ENCODE measurements at places on chromosomes 5 and 9. TPM values are rescaled to one million over a fixed set of nuclear protein-coding genes. Genes with fewer than 3 reads are reported as not detected.

Gene ANKRD55
- total RNA-seq, result 0.11 TPM

Gene MELK
- 59.1 TPM for total RNA-seq

Gene FCN2
- not detected for total RNA-seq

Gene CCNJL
- 1.1 TPM for total RNA-seq

Gene IL17B
- 0.32 TPM for total RNA-seq

Gene PDE6A
- total RNA-seq, result not detected

Gene PCDHGB7
- 0.07 TPM for total RNA-seq

Gene PCDHA11
- 0.07 TPM for total RNA-seq

Gene PDGFRB
- 4.0 TPM for total RNA-seq

Gene ANKRD34B
- total RNA-seq, result 0.06 TPM

Gene LYSMD3
- 22.2 TPM for total RNA-seq

Gene C7
- total RNA-seq, result 3.5 TPM

Gene HAPLN1
- not detected for total RNA-seq

DNA sequence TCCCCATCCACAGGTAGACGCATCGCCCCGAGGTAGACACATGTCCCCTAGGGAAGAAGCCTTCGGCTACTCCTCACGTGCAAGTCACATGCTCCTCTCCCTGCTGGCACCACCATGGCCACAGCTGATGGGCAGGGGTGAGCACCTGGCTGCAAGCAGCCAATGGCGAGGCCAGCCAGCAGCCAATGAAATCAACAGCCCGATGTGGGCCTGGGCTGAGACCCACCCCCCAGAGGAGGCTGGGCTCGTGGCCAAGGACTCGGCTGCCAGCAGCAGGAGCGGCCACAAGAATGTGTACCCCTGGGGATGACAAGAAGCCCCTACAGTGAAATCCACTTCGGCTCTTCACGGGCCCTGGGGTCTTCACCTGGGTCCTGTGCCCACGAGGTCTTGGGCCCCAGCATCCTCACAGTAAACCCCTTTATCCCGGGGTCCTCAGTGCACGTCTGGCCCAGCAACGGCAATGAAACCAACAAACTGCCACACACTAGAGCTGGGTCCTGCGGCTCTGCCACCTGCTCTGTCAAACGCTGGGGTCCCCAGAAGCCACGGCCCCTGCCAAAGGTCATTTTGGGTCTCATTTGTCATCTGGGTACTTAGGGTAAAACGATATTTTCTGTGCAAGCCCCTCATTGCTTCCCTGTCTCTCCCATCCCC, 22.1 kb upstream of the PTGES start:
- no peaks in the 10 kb centered on the region for H3K36me3 ChIP-seq
- DNase-seq, result no peak
- H3K27me3 ChIP-seq, result no peaks in the 10 kb centered on the region
- H3K4me1 ChIP-seq, result peaks cover 25% of the 10 kb centered on the region
- H3K4me3 ChIP-seq, result no peak overlapping the region
- H3K27ac ChIP-seq, result no peak overlapping the region

DNA sequence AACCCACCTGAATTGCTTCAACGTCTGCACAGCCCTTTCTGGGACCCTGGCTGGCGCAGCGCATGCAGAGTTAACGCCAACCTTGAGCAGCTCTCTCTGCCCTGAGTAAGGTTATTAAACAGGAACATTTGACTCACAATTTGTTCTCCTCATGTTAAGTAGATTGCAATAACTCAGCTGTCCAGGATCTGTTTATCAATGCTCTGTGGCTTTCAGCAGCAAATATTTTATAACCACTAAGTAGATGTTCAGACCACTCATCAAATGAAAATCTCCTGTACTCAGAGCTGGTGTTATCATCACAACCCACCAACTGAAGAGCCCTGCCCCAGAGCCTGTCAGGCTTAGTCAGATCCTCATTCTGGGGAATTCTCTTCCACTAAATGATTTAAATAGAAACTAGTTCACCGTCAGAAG, 403.0 kb downstream of the ZNF608 start:
- no peaks in the 10 kb centered on the region for H3K36me3 ChIP-seq
- DNase-seq, result no peak
- no peaks in the 10 kb centered on the region for H3K4me1 ChIP-seq
- no peak overlapping the region for H3K27ac ChIP-seq
- H3K4me3 ChIP-seq, result no peak overlapping the region

GRCh38 chr5:132526974-132527564, 16.3 kb downstream of the IL5 start:
- H3K27me3 ChIP-seq, result no peaks in the 10 kb centered on the region
- peak; percentile 8 for DNase-seq
- no peaks in the 10 kb centered on the region for H3K36me3 ChIP-seq

- H3K27ac ChIP-seq, result no peak overlapping the region
- no peaks in the 10 kb centered on the region for H3K36me3 ChIP-seq
- peaks cover 3% of the 10 kb centered on the region for H3K27me3 ChIP-seq
- DNase-seq, result peak; percentile 36
These were observed 18.2 kb upstream of the WDR38 start for GRCh38 chr9:124835026-124835557.

- peaks cover 18% of the 10 kb centered on the region for H3K36me3 ChIP-seq
- no peaks in the 10 kb centered on the region for H3K27me3 ChIP-seq
- no peak for DNase-seq
- no peak overlapping the region for H3K27ac ChIP-seq
- H3K4me3 ChIP-seq, result no peak overlapping the region
These were observed 23.7 kb downstream of the MAN2A1 start for GRCh38 chr5:109713453-109713852.

- H3K4me1 ChIP-seq, result no peaks in the 10 kb centered on the region
- no peak overlapping the region for H3K4me3 ChIP-seq
- no peak overlapping the region for H3K27ac ChIP-seq
- no peaks in the 10 kb centered on the region for H3K27me3 ChIP-seq
These were observed 273.4 kb downstream of the CDK5RAP2 start for GRCh38 chr9:120306561-120306960.

DNA sequence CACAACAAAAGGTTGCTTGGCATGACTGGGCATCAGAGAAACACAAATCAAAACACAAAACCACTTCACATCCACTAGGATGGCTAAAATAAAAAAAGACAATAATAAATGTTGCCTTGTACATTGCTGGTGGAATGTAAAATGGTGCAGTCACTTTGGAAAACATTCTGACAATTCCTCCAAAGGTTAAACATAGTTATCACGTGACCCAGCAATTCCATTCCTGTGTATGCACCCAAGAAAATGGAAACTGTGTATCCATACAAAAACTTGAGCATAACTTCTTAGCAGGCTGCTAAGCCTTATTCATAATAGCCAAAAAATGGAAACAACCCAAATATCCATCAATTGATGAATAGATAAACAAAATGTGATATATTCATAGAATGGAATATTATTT, 10.2 kb upstream of the SLC46A2 start:
- no peak for DNase-seq
- H3K4me3 ChIP-seq, result no peak overlapping the region
- H3K36me3 ChIP-seq, result no peaks in the 10 kb centered on the region
- H3K4me1 ChIP-seq, result peaks cover 38% of the 10 kb centered on the region

GRCh38 chr5:43837091-43837490, 234.1 kb downstream of the NNT start:
- H3K4me1 ChIP-seq, result no peaks in the 10 kb centered on the region
- no peaks in the 10 kb centered on the region for H3K36me3 ChIP-seq
- H3K4me3 ChIP-seq, result no peak overlapping the region
- H3K27me3 ChIP-seq, result no peaks in the 10 kb centered on the region
- no peak overlapping the region for H3K27ac ChIP-seq

GRCh38 chr5:139910036-139910435, 114.4 kb downstream of the PSD2 start:
- no peak for DNase-seq
- no peaks in the 10 kb centered on the region for H3K36me3 ChIP-seq
- H3K27me3 ChIP-seq, result peaks cover 22% of the 10 kb centered on the region
- H3K4me3 ChIP-seq, result no peak overlapping the region

DNA sequence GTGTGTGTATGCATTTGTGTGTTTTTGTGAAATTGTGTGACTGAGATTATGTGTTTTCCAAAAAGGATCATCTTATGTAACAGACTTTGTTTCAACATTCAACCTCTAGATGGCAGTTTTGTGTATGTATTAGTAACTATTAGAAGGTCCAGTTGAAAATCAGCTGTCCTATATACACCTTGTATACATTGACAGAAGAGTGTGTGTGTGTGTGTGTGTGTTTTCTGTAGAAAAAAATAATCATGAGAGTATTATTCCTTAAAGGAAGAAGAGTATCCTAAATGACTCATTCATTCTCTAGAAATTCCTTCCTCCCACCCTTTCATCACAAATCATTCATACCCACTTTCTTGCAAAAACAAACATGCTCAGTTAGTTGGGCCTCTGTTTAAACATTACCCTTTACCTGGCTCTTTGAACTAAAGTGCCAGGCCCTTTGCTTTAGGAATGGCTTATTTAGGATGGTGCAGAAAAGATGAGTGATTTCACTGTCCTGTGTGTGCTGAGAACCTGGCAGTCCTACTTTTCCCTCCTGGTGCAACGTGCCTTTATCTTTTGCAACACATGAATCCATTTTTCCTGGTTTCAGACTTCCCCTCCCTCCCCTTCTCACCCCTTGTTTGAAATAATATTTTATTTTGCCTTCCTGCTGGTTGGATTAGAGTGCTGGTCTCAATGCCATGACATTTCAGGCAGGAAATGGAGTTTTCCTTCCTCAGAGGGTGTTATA, 152.2 kb downstream of the ARHGAP26 start:
- H3K4me1 ChIP-seq, result peaks cover 37% of the 10 kb centered on the region
- H3K36me3 ChIP-seq, result peaks cover 2% of the 10 kb centered on the region
- DNase-seq, result peak; percentile 95
- H3K27ac ChIP-seq, result peak overlapping the region; percentile 66
- no peak overlapping the region for H3K4me3 ChIP-seq

DNA sequence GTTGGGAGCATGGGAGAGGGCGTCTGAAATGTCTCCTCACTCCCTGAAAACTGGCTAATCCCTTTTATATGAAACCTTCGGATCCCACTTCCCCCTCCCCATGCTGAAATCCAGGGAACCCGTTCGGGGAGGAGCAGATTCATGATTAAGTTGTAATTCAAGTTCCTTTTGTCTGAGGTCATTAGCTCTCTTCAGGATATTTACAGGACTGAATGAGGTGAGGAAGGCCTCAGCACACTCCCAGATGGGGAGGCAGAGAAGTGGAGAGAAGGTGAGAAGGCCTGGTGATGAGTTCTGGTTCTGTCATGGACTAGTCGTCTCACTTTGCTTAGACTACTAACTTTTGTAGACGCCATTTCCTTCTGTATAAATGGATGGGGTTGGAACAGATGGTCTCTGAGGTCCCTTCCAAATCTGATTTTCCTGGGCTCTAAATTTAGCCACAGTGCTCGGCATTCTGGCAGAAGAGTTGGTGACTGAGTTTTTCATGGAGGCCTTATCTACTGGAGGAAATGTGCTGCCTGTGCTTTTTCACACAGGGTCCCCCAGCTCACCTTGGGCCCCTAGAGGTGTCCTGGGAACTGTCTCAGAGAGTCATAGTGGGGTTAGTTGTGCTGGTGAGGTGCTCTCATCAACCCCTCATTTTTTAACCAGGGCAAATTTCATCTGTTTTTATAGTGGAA, 62.3 kb downstream of the PRDM6 start:
- H3K27ac ChIP-seq, result no peak overlapping the region
- DNase-seq, result no peak
- no peaks in the 10 kb centered on the region for H3K4me1 ChIP-seq

DNA sequence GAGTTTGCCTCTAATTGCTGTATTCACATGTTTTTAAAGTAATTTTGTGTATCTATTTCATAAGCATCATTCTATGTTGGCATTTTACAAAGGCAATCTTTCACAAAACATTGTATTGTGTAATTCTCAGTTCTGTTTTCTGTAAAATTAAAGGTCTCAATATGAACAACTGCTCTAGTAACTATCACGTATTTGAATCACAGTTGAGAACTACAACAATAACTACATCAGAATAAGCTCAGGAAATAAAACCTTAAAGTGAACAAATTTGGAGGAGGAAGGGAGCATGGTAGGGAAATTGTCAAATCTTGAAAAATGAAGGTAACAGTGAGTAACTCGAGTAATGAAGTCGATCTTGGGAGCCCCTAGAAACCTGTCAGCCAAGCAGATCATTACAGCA, 22.5 kb upstream of the CAMK4 start:
- H3K27me3 ChIP-seq, result no peaks in the 10 kb centered on the region
- peaks cover 4% of the 10 kb centered on the region for H3K4me1 ChIP-seq
- no peak for DNase-seq
- H3K36me3 ChIP-seq, result no peaks in the 10 kb centered on the region
- no peak overlapping the region for H3K27ac ChIP-seq

GRCh38 chr9:18604767-18605730, 131.1 kb downstream of the ADAMTSL1 start:
- H3K36me3 ChIP-seq, result no peaks in the 10 kb centered on the region
- H3K4me3 ChIP-seq, result no peak overlapping the region
- no peaks in the 10 kb centered on the region for H3K4me1 ChIP-seq
- no peak overlapping the region for H3K27ac ChIP-seq
- no peak for DNase-seq

GRCh38 chr9:107973451-107973850, 483.9 kb upstream of the KLF4 start:
- H3K4me1 ChIP-seq, result no peaks in the 10 kb centered on the region
- DNase-seq, result no peak
- peaks cover 8% of the 10 kb centered on the region for H3K27me3 ChIP-seq
- no peak overlapping the region for H3K4me3 ChIP-seq

DNA sequence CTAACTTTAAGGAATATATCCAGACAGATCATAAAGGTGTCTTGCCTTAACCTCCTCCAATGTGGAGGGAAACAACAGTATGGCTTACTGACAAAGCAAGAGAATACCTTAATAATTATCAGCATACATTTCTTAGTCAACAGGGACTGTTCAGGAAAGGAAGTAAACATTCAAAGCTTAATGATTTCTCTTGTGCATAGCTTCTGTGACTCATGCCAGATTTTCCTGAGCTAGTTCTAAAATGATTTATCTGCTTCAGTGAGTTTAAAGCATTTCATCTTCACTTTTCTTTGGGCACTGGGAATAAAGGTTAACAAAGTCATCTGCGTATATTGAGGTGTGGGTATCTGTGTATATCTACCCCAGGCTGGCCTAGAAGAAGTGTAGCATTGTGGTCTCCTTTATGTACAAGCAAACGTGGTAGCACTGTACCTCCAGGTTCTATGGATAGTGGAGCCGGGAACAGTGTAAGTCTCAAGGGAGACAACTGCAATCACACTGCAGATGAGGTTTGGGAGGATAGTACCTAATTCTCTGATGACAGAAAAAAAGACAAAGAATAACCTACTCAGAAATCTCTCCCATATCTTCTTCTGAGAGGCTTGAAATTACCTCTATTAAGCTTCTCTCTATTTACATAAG, 284.1 kb downstream of the HCN1 start:
- no peak for DNase-seq
- H3K36me3 ChIP-seq, result no peaks in the 10 kb centered on the region
- no peaks in the 10 kb centered on the region for H3K27me3 ChIP-seq
